ENCODE measurements at places on chromosomes 12 and 14.

GRCh38 chr12:88122666-88123065, 19.2 kb downstream of the CEP290 start:
- no peak for DNase-seq

DNA sequence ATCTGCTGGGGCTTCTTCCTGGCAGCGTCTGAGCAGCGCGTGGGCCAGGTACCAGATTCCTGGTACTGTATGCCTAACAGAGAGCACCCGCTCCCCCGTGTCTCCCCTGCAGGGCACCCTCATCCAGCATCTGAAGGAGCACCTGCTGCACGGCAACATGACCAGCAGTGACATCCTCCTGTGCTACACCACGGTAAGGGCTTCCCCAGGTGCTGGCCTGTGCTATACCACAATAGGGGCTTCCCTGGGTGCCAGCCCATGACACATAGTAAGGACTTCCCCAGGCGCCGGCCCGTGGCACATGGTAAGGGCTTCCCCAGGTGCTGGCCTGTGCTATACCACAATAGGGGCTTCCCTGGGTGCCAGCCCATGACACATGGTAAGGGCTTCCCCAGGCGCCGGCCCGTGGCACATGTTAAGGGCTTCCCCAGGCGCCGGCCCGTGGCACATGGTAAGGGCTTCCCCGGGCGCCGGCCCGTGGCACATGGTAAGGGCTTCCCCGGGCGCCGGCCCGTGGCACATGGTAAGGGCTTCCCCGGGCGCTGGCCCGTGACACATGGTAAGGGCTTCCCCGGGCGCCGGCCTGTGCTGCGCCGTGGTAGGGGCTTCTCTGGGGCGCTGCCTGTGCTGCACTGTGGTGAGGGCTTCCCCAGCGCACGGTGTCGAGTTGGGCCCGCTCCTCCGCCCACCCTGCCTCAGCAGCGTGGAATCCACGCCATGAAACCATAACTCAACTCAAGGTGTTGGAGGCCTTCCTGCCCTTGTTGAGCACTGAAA, 49.3 kb downstream of the AACS start:
- no peak for DNase-seq

DNA sequence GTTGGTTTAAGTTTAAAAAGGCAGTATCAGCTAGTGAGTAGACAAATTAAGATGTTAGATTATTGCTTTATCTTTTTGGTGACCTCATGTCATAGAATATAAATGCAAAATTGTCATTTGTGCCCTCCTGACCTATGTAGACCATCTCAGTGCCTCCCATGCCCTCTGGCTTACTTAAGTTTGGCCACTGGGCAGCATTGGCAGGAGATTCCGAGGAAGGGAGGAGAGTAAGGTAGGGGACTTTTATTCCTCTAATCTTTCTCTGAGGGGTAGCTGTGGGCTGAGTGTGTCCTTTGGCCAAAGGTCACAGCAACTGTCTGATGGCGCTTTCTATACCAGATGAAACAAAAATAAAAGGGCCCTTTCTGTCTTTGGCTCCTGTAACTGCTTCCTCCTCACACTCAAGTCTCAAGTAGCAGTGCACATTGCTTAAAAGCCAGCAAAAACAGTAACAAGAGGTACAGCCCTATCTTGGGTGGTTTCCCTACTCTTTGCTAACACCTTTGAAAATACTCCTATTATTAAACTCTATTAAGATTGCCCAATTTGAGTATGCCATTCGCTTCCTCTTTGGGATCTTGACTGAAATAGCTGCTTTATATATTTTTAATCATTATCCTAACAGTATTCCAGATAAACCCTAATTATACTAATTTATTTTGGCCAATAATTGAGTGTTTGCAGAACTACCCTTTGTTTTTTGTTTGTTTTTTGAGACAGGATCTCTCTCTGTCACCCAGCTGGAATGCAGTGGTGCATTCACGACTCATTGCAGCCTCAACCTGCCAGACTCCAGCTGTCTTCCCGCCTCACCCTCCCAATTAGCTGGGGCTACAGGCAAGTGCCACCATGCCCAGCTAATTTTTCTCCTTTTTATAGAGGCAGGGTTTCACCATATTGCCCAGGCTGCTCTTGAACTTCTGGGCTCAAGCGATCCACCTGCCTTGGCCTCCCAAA, 56.5 kb upstream of the KCNH3 start:
- no peak for DNase-seq

- no peak for DNase-seq
These were observed 53.1 kb upstream of the GNPNAT1 start for GRCh38 chr14:52844262-52845060.

- DNase-seq = no peak
These were observed 4.2 kb downstream of the PDE3A start for GRCh38 chr12:20372326-20373096.

Measured in activated CD4-positive, alpha-beta T cell treated with anti-CD3 and anti-CD28 coated beads, Interleukin-2, amount 50 U/mL, for 48 hours (primary cell).